ENCODE measurements at places on chromosomes 6 and 20. TPM values are rescaled to one million over a fixed set of nuclear protein-coding genes. Genes with fewer than 3 reads are reported as not detected.

GRCh38 chr6:162032620-162033019 lies 694.9 kb downstream of the PRKN start:
- DNase-seq = no peak

GRCh38 chr20:55329108-55329507 lies 676.2 kb downstream of the CBLN4 start:
- no peak for DNase-seq

DNA sequence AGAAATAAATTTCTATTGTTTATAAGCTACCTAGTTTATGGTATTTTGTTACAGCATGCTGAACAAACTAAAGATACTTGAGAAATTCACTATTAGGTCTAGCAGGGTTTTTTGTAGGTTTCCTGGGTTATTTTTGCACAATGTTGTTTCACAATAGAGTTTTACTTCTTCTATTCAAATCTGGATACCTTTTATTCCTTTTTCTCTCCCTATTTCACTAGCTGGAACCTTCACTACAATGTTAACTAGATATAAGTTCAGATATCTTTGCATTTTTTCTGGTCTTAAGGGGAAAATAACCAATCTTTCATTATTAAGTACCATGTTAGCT lies 237.7 kb upstream of the CITED2 start:
- DNase-seq = no peak

DNA sequence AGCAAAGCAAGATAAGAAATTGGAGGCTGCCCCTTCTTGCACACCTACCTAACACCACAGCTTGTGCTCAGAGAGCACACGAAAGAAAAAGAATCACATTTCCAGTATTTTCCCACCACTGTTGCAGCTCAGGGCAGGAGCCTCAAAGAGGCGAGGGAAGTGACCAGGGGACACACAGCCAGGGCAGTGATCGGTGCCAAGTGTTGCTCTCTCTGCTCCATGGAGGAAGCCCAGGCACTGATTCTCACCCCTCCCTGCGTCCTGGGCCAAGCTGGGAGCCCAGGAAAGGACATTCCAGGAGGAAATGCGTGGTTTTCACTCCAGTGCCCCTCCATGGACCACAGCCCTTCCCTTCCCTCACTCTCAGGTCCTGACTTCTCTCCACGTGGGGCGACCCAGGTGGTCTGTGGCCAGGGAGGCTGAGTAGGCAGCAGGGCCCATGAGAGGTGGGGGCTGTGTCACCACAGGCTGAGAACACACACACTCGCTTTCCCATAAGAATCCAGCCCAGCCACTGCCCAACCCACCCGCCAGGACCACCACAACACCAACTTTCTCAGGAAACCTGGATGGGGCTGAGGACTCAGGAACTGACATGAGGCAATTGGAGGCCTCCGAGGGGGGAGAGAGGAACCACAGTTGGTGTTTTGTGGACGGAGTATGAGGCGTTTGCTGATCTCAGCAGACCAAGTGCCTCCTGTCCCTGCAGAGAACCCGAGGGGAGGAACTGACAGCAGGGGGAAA lies 81.7 kb upstream of the MAFB start:
- DNase-seq = no peak

RAET1E gene
- total RNA-seq = 14.4 TPM

DEFB128 gene
- not detected for total RNA-seq

BFSP1 gene
- 1.5 TPM for total RNA-seq
